ENCODE measurements at places on chromosomes 4 and X.

DNA sequence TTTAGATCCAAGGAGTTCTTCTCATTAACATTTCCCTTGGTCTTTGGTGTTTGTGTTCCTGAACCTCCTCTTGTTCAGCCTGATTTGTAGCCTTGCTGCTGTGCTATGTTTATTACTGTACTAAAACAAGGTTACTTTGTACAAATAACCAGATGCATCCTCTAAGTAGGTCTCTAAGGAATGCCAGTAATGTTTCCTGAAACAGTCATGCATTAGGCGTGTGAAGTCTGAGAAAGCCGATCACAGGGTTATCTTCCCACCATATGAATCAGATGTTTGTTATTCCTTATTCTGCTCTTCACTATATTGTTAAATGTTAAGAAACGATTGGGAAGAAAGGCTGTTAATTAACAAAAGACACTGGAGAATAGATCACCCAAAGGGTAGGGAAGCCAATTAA, 66.9 kb downstream of the GALNTL6 start:
- DNase-seq, result peak; percentile 5

DNA sequence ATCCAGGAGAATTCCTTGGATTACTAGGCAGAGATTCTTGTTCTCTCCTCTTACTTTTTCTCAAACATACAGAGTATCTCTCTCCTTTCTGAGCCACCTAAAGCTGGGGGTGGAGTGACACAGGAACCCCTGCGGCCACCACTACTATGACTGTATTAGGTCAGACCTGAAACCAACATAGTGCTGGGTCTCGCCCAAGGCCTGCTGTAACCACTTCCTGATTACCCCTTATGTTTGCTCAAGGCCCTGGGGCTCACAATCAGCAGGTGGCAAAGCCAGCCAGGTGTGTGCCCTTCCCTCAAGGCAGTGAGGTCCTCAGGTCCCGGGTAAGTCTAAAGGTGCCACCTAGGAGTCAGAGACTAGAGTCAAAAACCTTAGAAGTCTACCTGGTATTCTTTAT, 166.4 kb downstream of the PARM1 start:
- no peak for DNase-seq

GRCh38 chr4:38692421-38692820, 28.4 kb downstream of the KLF3 start:
- DNase-seq, result no peak

- DNase-seq, result no peak
Measured at GRCh38 chr4:41454423-41454822, 83.5 kb upstream of the LIMCH1 start.

GRCh38 chr4:92099861-92100260, 203.9 kb upstream of the GRID2 start:
- no peak for DNase-seq

- no peak for DNase-seq
Measured at GRCh38 chr4:26723216-26723615, 137.4 kb upstream of the STIM2 start.

DNA sequence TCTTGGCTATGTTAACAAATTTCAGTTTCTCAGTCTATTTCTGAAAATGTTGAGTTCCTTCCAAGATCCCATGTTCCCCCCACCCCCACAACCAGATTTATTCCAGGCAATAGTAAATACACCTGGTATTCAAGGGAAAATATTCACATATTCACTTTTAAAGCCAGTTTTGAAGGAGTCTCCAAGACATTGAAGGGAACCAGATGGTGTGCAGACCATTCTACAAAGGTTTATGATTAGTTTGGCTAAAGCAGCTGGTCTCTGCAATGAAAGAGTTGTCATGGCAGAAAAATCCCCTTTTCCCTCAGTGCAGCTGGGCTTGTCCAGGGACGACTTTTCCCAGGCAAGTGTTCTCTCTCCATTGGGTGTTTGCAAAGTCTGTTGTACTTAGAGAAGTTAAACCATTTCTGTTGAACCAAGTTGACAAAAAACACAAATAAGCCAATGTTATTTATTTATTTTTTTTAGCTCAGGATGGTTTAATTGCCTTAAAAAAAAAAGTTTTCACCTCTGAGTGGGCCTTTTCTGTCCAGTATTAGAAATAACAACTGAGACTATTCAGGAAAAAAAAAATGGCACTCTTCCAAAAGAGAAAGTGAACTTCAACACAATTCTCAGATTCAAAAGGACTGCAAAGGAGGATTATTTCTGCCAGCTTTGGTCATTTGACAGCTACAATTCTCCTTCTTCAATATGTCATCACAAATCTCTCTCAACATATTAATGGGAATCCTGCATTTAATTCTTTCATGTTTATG, 410.6 kb downstream of the IL1RAPL1 start:
- DNase-seq, result no peak

GRCh38 chrX:154376774-154377173, 2.3 kb upstream of the EMD start:
- no peak for DNase-seq

GRCh38 chr4:3249711-3250437, 915 bp downstream of the MSANTD1 start:
- no peak for DNase-seq

- peak; percentile 19 for DNase-seq
Measured at GRCh38 chr4:150867148-150867547, 147.9 kb downstream of the LRBA start.

DNA sequence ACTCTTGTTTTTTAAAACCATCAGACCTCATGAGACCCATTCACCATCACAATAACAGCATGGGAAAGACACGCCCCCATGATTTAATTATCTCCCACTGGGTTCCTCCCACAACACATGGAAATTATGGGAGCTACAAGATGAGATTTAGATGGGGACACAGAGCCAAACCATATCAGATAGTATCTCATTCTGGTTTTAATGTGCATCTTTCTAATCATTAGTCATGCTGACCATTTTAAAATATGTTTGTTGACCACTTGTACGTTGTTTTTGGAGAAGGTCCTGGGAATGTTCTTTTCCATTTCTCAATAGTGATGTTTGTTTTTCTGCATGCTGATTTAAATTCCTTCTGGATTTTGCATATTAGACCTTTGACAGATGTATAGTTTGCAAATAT, 119.0 kb downstream of the RTL3 start:
- no peak for DNase-seq

DNA sequence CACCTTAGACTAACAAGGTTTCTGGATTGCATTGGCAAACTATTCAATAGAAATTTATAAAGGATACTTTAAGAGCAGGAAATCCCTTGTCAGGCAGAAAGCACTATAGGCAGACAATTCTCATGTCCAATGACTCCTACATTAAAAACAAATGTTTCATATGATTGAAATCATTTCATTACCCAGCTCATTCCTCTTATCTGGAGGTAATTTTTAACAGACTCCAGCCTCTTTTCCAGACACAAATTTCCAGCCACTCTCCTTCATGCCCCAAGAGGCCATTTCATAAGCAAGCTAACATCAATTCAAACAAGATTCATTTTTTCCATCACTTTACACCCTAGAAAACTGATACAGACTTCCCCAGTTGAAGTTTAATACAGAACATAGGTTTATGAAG, 495.1 kb upstream of the FRG1 start:
- no peak for DNase-seq

GRCh38 chr4:108466936-108467902, 153.2 kb upstream of the RPL34 start:
- peak; percentile 34 for DNase-seq

DNA sequence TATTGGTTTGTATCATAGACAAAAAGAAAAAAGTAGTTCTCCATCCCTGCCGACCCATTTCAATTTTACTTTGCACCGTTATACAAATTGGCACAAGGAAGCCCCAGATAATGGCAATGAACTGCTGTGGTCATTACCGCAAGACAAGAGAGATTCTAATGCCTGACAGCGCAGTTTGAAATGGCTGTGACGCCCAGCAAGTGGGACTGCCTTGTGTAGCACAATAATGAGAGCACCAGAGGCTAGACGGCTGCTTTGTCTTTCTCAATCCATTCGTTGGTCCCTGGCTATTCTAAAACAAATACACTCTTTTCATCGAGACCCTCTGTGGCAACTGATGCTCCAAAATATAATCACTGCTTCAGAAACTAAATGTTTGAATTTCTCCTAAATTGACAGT, 192.4 kb upstream of the NEIL3 start:
- DNase-seq, result no peak

GRCh38 chrX:149504226-149504914, 736 bp downstream of the IDS start:
- peak; percentile 62 for DNase-seq

GRCh38 chrX:135432881-135433521, 11.3 kb downstream of the SMIM10L2A start:
- DNase-seq, result no peak
